HT1080 (cell line): ENCODE measurements at places on chromosomes 11 and 22.
A peak's percentile ranks its signal among the peaks of the same experiment; 100 is the strongest.

DNA sequence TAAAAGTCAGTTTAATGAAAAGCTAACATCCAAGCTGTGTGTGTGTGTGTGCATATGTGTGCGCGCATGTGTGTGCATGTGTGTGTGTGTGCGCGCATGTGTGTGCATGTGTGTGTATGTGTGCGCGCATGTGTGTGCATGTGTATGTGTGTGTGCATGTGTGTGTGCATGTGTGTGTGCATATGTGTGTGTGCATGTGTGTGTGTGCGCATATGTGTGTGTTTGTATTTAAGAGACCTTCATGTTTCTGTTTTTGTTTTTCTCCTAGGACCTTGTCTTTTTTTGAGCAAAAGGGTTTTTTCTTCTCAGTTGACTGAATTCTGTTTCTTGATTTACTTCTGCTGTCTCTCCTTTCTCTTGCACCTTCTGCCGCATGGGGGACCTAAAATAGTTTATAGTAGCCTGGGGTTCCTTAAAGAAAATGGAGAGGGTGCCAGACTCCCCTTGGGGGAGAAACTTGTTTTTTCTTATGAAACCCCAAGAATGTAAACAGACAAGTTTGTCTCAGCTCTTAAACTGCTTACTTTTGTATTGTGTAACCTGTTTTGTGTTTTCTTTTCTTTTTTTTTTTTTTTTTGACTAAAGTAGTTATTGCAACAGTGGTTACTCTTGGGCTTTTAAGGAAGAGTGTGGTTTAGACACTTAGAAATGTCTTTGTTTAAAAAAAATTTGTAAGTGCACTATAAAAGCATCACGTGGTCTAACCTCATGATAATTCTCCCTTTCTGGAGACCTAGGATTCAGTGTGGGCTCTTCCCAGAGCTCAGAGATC, 53.0 kb downstream of the OSBPL5 start:
- no peak for DNase-seq

DNA sequence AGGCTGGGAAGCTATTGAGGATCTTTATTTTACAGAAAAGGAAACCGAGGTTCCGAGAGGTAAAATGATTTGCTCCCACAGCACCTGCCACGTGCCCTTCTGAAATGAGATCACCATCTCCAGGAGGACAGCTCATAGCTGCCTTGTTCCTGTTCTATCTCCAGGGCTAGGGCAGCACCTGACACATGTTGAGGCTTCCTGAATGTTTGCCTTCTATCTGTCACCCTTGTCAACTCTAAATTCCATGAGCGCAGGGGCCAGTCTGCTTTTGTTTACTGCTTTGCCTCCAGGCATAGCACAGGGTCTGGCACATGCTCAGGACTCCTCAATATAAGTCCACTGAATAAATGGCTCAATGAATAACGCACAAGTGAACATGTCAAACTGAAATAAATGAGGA, 24.1 kb downstream of the ASCC2 start:
- DNase-seq, result no peak

- DNase-seq, result no peak
Observed at GRCh38 chr11:124194293-124195188, 11.4 kb downstream of the OR10D3 start.

GRCh38 chr11:104484804-104485554, 321.0 kb upstream of the PDGFD start:
- DNase-seq, result no peak

DNA sequence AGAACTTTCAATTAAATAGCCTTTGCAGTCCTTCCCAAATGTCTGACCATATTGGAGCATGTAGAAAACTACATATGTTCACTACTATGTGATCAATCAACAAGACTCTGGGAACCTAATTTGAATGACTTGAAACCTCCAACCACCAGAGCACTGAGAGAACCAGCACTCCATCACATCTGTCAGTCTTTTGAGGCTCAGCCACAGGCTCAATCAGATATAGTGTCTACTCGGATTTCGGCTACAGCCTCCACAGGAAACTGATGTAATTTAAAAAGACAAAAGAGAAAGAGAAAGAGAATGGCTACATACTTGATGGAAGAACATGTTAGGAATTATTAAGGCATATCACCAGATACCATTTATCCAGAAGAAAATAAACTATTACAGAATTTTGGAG, 859.0 kb downstream of the FAM181B start:
- DNase-seq, result peak; percentile 17

- no peak for DNase-seq
Observed at GRCh38 chr11:11579012-11579988, 42.5 kb downstream of the GALNT18 start.

GRCh38 chr22:46578824-46579561, 41.2 kb upstream of the GRAMD4 start:
- DNase-seq, result no peak

DNA sequence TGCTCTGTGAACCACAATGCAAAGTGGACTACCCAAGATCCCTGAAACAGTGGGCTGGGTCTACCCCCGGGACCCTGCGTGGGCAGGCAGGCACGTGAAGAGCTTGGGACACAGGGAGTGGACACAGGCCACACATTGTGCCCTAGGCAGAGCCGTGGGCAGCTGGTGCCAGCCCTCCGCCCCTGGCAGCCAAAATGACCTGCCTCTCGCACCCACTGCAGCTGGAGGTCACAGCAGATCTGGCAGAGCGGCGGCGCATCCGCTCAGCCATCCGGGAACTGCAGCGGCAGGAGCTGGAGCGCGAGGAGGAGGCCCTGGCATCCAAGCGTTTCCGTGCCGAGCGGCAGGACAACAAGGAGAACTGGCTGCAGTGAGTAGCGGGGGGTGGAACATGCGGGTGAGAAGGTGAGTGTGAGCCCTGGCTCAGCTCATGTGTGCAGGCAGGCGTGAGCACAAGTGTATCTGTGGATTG, 6.7 kb downstream of the SMTN start:
- no peak for DNase-seq

- no peak for DNase-seq
Observed at GRCh38 chr11:132601875-132602274, 930.4 kb downstream of the OPCML start.

- peak; percentile 19 for DNase-seq
Observed at GRCh38 chr22:20436768-20437612, 635 bp downstream of the SCARF2 start.

- peak; percentile 67 for DNase-seq
Observed at GRCh38 chr11:9568854-9569587, 4.4 kb upstream of the WEE1 start.

DNA sequence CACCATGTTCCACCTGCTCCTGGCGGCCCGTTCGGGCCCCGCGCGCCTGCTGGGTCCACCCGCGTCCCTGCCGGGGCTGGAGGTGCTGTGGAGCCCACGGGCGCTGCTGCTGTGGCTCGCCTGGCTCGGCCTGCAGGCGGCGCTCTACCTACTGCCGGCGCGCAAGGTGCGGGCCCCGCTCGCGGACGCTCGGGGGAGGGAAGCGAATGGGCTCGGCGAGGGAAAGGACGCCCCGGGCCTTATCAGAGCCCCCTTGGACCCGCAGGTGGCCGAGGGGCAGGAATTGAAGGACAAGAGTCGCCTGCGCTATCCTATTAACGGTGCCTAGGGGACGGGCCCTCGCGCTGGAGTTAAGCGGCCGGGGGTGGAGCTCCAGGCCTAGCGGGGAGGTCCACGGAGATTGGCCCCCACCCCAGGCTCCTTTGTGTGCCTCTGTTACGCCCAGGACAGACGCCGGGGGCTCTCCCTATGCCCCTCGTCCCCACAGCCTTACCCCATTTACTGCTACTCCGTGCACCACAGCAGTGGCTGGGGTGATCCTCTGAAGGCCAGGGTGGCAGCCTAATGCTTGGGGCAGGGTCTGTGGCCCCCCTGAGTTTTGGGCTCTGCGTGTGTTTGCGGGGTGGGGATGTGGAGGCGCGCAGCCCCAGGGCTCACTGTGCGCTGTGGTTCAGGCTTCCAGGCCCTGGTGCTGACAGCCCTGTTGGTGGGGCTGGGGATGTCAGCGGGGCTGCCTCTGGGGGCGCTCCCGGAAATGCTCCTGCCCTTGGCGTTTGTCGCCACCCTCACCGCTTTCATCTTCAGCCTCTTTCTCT, 1.1 kb downstream of the TM7SF2 start:
- no peak for DNase-seq

GRCh38 chr11:133948711-133949110, 8.1 kb downstream of the IGSF9B start:
- DNase-seq, result no peak

DNA sequence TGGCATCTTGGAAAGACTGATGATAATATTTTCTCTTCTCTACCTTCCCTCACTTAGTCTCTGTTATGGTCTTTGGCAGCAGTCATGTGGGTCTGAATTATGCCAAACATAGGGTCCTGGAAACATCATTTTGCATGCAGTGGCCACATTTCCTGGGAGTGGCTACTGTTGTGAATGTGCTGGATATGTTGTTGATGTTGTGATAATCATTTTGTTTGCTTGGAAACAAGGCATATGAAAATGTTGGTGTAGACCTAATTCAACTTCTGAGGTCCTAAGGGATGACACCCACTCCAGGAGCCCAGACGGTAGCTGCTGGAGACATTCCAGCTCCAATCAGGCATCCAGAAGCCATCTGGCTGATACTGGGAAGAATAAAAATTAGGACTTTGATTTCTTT, 109.7 kb downstream of the DCDC1 start:
- no peak for DNase-seq

- no peak for DNase-seq
Observed at GRCh38 chr22:39474351-39475111, 17.7 kb downstream of the MGAT3 start.

DNA sequence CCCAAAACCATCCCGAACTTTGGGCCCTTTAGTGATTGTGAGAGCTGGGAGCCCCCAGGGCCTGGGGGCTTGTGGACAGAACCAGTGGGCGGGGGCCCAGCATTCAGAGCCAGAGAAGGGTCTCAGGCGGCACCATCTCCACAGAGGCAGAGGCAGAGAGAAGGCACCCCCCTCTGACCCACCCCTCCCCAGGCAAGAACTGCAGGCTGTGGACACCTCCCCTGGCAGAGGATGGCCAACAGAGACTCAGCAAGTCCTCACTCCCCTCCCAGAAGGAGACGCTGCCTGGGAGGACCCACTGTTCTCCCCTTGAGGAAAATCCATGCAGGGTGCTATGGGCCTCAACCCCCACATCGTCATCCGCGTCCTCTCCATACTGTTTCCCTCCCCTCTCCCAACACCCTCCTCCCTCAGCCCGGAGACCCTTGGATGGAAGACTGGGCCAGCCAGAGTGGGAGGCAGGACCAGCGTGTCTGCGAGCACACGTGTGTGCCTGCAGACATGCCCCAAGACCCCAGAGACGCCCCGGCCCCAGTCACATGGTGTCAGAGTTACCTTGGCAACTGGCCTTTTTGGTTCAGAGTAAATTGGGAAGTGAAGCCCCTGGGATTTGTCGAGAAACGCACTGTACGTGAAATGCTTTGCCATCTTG, 42.6 kb downstream of the KCNC1 start:
- DNase-seq, result no peak

DNA sequence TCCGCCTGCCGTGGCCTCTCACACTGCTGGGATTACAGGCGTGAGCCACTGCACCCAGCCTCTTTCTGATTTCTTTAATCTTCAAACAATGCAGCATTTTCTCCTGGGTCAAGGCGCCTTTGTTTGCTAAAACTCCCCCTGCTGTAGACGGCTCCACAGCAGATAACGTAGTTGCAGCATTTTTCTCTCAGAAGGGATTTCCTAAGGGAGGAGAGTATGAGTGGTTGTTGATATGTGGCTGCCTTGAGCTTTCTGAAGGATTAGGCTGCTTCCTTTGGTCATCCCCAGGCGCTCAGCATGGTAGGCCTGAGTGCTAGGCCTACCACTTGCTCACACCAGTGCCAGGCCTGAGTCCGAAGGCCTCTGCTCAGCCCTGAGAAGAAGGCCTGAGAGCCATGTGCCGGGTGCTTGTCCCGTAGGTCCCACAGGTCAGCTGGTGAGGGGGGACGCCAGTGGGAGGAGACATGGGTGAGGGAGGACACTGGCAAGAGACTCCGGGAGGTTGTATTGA, 18.1 kb downstream of the SMARCB1 start:
- no peak for DNase-seq

DNA sequence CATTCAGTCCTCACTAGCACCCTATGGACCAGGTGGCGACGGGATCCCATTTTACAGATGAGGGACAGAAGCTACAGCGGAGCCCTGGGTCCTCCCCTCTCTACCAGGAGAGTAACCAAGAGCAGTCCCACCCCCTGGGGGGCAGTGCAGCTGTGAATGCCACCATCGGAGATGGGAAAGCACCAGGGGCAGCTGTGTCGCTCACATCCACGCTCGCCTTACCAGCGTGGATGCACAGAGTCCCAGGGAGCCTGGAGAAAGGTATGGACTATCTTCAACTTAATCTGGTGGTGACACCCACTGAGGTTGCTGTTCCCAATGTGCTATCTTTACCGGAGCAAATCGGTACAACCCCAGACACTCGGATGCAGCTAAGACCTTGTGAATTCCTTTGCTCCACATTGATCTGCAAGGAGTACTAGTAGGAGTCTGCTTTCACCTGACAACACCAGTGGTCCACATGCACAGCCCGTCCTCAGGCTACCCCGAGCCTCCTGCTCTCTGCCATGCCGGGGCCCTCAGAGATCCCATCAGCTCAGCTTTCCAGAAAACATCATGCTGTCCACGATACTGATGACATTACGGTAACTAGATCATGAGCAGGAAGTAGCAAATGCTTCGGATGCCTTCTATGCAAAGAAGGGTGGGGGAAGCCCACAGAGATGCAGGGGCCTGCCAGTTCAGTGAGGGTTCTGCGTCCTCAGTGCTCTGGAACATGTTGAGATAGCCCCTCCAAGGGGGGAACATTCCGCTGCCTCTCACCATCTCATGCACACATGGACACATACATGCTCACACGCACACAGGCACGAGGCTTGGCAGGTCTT, 126.0 kb downstream of the CTTN start:
- DNase-seq, result no peak

DNA sequence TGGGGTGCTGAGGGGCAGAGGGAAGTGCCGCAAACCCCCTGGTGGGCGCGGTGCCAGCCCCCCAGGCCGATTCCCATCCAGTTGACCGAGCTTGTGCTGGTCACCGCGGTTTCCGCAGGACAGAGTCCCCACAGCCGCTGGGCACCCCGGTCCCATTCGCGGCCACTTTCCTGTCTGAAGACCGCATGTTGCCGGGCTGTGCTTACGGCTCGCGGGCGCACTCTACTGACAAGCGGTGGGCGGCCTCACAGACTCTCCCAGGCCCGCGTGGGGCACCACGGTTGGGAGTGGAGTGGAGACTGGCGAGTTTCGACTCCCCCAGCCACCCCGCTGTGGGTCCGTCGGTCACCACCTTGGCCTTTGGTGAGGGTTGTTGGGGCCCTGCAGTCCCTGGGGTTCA, 648 bp upstream of the H19 start:
- DNase-seq, result no peak

DNA sequence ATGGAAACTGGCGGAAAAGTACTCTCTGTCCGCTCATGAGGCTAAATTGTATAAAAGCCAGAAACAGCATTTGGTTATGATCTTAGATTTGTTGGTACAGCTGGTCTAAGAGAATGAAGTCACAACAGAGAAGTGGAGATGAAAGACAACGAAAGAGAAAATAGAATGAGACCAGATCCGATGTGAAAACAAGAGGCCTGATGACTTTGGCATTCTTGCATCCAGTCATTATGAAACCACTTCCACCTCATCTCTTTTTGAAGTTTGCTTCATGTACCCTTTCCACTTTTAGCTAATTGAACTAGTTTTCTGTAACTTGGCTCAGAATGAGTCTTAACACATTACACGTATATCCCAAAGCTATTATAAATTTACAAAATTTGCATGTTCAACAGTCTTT, 1431.7 kb downstream of the LRRC4C start:
- no peak for DNase-seq

- no peak for DNase-seq
Observed at GRCh38 chr11:102600666-102601065, 24.5 kb downstream of the MMP20 start.
